Hematopoietic multipotent progenitor cell treated with erythropoietin and hydrocortisone succinate and interleukin-3 and kit ligand, for 17 days (in vitro differentiated cells): ENCODE measurements at places on chromosomes 4 and X.
A peak's percentile ranks its signal among the peaks of the same experiment; 100 is the strongest.

GRCh38 chr4:14410516-14410915 lies 591.8 kb upstream of the CPEB2 start:
- DNase-seq, result no peak

DNA sequence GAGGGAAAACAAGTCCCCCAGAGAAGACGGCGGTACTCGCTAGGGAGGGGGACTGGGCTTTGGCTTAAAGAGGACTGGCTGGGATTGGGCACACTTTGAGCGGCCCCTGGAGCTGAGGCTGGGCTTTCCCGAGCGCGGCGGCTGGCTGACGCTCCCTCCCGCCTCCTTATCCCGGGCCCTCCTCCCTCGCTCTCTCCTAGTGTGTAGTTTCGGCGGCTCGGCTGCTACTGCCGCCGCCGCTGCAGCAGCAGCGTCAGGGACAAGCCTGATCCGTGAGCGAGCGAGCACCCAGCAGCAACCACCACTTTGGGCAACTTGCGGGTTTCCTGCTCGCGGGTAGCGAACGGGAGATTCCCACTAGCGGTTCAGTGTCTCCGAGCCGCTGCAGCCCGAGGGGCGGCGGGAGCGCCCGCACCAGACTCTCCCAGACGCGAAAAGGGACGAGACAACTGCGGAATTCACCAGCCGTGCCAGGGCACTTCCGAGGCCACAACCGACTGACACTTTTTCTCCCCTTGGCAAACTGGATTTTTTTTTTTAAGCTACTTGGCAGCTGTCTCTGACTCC lies 632 bp upstream of the PCDH7 start:
- DNase-seq, result no peak

DNA sequence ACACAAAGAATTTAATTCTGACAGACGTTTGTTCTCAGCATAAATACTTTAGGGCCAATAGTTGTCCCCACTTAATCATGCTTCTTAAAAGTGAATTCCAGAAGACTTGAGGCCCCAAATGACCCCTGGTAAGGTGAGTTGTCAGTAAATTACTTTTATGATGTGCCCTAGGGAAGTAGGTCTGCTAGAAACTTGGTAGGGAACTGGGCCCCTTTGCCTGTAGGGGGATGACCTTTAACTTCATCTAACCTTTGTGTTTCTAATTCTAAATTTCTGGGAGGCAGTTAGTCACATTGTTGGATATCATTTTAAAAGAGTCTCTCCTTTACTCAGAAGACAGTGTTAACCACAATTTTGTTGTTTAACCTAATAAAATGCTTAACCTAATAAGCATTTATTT lies 28.8 kb downstream of the HHIP start:
- DNase-seq, result no peak

GRCh38 chr4:151950993-151951670 lies 190.3 kb upstream of the GATB start:
- DNase-seq, result no peak

DNA sequence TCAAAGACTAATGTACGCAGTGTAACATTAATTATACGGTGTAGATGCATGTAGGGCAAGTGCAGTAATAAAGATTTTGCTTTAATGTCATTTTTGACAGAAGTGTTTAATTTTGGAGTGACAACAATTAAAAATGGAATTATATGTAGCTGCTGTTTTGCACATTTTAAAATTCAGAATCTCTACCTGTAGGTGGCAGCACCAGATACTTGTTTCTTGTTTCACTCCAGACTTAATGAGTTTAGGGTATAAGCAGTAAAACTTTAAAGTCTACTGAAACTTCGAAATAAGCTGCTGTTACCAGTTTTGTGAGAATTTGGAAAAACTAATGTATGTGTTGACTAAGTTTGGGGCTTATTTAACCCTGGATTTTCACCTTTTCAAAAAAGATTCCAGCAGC lies 144.9 kb downstream of the POLA1 start:
- DNase-seq, result peak; percentile 42

- DNase-seq, result no peak
These were observed 619 bp upstream of the PDK3 start for GRCh38 chrX:24464498-24464835.

GRCh38 chr4:47075919-47076318 lies 44.6 kb downstream of the GABRB1 start:
- no peak for DNase-seq

GRCh38 chr4:65089666-65090065 lies 580.6 kb downstream of the EPHA5 start:
- no peak for DNase-seq

DNA sequence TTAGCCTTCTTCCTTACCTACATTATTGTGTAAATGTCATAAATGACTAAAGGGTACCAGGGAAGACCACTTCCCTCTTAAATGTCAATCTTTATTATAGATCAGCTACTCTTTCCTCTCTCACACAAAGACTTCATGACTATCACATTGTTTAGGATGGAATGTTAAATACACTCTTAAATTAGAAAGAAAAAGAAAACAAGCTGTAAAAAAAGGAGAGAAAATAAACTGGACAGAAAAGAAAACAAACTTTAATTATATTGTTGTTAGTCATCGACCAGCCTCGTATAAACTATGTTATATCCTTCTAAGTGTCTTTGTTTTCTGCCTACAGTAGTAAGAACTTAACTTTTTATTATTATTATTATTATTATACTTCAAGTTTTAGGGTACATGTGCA lies 666.4 kb upstream of the NR3C2 start:
- DNase-seq, result no peak

GRCh38 chrX:41616935-41617334 lies 71.8 kb upstream of the GPR34 start:
- no peak for DNase-seq

DNA sequence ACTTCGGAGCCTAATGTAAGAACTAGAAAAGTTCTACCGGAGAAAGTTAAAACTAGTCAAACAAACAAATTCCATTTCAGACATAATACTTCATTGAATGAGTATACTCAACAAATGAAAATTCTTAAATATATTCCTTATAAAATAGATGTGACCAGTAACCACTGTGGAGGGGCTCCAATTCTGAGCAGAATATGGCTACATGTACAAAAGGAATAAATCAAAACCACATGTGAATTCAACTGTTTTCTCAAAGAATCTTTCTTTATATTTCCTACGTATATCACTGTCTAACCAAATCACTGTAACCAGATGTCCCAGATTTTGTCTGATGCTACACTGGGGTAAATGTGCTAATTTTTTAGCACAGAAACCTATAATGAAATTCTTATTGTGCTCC lies 49.0 kb downstream of the HTN1 start:
- no peak for DNase-seq

DNA sequence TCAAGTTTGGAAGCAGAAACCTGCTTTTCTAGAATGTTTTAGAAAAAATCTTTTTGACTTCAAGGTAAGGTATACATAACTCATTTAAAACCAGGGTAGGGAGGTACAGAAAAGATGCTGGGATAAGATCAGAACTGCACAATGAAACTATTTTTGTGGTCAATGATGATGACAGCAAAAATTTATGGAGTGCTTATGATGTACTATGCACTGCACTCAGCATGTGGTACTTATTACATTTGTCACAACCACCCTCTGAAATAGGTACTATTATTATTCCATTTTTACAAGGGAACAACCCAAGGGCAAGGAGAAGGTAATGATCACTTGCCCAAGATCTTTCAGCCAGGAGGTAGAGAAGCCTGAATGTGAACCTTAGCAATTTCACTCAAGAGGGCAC lies 8.0 kb downstream of the GPM6B start:
- DNase-seq, result no peak

- no peak for DNase-seq
These were observed 36.7 kb downstream of the FOXR2 start for GRCh38 chrX:55659931-55660330.

DNA sequence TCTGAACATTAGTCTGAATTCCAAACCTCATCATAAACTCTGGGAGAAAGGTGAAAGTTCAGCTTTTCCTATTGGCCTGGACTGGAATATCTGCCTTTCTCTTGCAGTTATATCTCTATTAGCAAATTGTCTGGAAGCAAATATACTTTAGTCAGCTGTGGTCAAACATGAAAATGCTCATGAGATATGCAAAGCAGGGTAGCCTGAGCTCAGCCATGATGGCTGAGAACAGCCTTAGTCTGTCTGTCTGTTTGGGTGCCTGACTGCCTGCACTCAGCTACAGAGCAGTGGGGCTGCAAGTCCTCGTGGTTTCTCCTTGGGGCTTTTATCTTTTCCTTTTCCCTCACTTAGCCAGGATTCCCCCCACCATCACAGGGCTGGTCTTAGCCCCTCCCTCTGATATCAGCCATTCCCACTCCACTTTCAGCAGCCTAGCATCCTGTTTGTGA lies 19.5 kb upstream of the PGRMC2 start:
- DNase-seq, result no peak

- DNase-seq, result no peak
These were observed 30.9 kb upstream of the ELF2 start for GRCh38 chr4:139207873-139208403.

DNA sequence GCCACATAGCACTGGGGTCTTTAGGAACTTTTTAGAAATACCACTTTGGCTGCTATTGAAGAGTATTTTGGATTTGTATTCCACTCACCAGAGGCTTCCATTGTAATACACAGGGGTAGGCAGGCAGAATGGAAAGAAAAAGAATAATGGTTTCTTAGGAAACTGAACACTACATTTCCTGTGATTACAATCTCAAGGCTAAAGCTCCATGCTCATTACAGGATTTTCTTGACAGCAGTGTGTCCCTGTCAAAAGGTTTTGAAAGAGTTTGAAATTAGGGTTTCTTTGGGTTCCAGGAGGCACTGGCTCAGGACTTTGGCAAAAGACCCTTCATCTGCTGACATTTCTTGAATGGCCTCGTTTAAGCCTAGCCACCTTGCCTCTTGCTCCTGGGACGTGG lies 74.8 kb upstream of the STIM2 start:
- DNase-seq, result no peak

DNA sequence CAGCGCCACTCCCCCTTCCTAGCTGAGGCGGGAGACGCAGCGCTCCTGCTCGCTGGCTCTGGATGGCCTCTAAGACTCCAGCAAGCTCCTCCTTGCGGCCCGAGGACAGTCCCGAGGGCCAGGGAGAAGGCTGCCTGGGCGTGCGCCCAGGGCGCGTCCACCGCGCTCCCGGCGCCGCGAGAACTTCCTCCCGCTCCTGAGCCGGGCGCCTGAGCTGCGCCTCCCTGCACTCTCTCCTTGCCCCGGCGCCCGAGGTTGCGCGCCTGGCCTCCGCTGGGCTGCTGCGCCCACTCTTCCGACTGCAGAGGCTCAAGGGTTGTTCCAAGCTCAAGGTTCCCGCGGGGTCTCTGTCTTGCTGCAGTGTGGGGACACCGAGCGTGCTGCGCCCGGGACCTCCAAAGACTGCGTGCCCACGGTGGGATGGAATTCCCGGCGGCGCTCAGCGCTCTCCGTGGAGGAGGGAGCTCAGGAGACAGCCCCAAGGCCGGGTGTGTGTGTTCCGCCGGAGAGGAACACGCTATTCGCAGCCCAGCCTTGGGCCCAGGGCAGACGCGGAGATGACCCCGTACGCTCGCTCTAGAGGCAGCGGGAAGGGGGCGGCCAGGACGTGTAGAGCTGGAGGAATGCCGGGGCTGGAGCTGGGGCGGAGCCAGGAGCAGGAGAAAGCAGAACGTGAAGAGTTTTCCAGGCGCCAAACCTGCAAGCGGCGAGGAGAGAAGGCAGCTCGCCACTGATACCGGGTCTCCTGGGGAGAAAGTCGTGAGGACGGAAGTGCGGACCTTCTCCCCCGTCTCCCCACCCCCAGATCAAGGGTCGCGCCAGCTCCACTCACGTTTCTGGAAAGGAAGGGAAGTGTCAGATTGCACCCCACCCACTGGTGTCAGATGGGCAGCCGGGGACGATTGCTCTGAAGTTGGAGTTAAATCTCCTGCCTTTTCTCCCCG lies at the start of gene ARHGAP6:
ARHGAP6 (minus strand) TSS at position 753 of the 944 bp plus-strand sequence. CDS start 1,092 bp downstream, outside the sequence.
- DNase-seq, result no peak

- DNase-seq, result no peak
These were observed 11.4 kb downstream of the INTS6L start for GRCh38 chrX:135531813-135532212.
